Stimulated activated CD8-positive, alpha-beta memory T cell treated with anti-CD3 and anti-CD28 coated beads, Interleukin-15, amount 100 ng/mL, for 1 hour (primary cell): ENCODE measurements at places on chromosomes 13 and 19.
A peak's percentile ranks its signal among the peaks of the same experiment; 100 is the strongest.

DNA sequence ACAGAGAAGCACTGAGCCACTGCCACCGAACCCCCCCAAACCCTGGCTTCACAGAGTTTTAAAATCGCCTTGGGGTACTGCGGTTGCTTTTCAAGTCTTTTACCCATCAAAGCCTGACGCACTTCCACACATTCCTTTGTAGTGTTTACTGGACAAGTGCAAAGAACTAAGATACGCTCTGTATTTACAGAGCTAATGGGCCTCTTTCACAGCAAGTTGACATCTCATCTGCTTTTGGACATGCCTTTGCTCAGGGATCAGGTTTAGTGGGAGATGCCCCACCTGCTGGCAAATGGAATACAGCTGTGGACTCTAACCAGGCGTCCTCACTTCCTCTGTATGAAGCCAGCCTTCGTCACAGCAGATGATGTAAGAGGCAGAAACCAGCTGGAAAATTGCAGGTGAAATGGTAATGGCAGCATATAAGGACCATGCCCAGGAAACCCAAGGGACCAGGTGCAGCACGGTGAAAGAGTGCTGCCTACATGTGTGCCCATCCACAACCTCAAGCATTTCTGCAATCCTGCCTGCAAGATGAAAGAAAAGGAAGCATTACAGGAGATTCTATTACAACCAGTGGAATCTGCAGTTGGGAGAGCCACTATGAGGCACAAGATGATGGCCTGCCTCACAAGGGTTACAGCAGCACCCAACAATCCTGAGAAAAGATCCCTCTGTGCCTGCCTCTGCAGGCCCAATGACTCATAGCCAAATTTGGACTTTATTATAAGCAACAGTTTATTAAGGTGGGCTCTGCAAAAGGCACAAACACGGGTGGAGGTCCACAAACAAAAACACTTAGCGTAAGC lies 34.7 kb downstream of the BRD4 start:
- DNase-seq, result no peak

- peak; percentile 43 for DNase-seq
Observed at GRCh38 chr19:43562698-43563241, 12.6 kb downstream of the XRCC1 start.

DNA sequence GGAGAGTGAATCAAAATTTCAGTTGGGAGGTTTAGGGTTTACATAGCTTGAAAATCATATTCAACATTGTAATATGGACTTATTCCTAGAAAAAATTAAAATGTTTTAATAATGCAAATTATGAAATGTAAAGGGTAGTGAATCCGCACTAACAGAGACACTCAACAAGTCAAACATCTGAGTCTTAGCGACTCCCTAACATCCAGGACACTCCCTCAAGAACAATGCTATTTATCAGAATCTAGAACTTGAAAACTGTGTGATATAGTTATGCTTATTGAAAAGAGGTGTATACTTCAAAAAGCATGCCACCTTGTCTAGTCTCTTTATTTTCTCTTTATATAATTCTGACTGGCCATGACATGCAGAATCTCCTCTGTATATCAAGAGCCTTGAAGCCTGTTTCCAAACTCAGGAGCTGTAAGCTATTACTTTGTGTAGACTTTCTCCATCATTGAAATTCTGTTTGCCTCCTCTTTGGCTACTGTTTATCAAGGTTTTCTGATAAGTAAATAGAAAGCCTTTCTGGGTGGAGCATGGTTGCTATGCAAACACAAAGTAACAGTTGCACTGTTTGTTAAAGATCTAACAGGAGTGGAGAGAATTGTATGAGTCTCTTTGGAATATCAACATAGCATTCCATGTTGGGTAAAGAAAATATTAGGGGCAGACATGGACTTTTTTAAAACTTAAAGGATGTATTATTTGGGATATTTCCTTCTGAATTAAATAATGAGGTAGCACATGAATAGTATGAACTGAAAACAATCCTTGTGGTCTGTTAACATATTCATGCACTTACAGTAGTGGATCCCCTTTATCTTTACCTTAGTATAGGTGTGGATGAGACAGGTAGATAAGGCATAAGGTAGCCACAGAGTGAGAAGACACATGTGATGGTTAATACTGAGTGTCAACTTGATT lies 56.4 kb upstream of the MBNL2 start:
- no peak for DNase-seq

GRCh38 chr13:100608489-100608888 lies 19.9 kb upstream of the GGACT start:
- DNase-seq, result no peak

DNA sequence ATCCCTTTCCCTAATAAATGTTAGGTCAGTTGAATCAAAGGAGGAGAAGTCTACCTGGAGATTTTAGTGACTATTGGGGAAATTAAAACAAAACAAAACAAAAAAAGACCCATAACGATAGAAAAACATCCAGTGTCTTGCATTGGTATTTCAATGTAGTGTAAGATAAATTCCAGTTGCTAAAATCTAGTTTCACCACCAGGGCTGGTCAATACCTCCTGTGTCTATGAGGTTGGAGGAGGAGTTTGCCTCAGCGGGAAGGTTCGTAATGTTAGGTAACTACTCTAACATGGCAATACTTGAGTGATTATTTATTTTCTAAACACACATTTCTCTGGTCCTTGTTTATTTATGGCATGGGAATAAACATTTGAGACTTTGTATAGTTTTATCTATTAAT lies 483.2 kb downstream of the FGF9 start:
- DNase-seq, result no peak

GRCh38 chr13:44230071-44230470 lies 143.6 kb upstream of the SERP2 start:
- DNase-seq, result no peak

- DNase-seq, result no peak
Observed at GRCh38 chr13:27964741-27965323, 4.3 kb downstream of the CDX2 start.
